EL (cell line): ENCODE measurements at places on chromosomes 13 and 19.

DNA sequence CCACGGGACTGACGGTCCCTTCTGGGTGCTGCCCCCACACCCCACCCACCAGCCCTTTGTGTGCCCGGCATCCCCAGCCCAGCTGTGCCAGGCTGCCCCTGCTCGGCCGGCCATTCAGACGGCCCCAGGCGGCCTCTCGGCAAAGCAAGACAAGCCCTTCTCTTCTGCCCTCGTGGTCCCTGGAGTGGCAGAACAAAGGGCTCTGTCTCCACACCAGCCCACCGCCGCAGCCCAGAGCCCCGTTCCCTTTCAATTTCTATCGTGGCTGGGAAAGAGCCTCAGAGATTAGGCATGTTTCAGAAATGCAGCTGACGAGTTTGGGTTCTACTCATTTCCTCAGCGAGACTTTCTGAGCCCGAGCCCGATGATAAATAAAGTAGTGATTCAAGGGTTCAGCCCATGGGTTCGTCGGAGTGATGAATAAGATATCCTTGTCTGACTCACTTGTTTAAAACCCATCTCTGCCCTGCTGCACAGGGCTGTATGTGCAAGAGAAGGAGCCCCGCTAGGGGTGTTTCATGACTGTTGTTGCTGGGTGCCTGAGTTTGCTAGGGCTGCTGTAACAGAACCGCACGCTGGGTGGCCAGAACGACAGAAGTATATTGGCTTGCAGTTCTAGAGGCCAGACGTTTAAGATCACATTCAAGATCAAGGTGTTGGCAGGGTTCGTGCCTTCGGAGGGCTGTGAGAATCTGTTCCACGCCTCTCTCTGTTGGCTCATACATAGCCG lies 4.3 kb downstream of the MYO9B start:
- peak; percentile 99 for DNase-seq

DNA sequence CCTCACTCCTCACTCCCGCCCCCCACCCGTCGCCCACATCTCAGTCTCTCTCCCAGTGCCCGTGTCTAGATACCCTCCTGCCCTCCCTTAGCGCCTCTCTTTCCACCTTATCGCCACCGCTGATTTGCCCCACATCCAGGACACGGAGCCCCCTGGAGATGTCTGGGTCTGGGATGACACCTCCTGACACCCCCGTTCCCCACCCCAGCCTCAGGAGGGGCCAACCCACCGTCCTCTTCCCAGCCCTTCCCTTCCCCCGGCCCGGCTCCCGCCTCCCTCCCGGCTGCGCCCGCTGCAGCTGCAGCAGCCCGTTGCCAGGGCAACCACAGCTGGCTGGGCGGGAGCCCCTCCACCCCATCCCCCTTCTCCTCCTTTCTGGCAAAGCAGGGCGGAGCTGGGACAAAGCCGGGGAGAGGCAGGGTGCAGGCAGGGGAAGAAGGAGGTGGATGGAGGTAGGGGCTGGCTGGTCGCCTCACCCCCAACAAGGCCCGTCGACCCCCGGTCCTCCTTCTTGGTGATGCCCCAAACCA lies 13.5 kb downstream of the DPF1 start:
- no peak for DNase-seq

- no peak for DNase-seq
Observed at GRCh38 chr19:23855676-23856075, 59.0 kb upstream of the ZNF726 start.

DNA sequence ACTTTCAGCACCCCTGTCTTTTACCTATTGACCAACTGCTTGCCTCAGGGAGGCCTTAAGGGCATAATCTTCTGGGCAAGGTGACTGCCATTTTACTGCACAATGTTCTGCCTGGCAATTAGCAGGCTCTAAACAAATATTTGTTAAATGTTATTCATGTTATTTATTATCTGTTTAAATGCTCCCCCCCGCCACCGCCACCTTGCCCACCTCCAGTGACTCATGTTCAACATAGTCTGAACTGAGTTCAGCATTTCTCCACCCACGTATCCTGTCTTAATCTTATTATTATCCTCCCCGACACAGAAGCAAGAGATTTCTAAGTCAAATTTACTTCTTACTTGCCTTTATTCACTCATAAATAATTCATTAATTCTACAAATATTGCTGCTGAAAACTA lies 144.8 kb downstream of the LIG4 start:
- DNase-seq, result no peak

DNA sequence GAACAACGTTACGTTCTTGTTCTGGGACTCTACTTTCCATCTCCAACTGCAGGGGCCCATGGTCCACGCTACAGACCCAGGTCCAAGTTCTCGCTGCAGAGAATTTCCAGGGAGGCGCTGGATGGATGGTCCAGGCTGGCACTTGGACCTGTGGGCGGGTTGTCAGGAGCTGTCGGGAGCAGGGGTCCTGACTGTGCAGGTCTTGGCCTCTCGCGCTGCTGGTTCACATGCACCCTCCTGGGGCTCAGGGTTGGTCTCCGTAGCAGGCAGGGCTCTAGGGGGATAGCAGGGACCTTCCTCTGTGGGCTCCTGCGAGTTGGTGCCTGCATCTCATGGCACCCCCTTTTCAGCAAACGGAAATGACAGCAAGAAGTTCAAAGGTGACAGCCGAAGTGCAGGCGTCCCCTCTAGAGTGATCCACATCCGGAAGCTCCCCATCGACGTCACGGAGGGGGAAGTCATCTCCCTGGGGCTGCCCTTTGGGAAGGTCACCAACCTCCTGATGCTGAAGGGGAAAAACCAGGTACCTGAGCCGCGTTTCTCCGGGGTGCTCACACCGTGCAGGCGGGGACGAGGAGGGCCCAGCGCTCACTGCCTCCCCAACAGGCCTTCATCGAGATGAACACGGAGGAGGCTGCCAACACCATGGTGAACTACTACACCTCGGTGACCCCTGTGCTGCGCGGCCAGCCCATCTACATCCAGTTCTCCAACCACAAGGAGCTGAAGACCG lies 6.6 kb downstream of the PTBP1 start:
- DNase-seq, result no peak

DNA sequence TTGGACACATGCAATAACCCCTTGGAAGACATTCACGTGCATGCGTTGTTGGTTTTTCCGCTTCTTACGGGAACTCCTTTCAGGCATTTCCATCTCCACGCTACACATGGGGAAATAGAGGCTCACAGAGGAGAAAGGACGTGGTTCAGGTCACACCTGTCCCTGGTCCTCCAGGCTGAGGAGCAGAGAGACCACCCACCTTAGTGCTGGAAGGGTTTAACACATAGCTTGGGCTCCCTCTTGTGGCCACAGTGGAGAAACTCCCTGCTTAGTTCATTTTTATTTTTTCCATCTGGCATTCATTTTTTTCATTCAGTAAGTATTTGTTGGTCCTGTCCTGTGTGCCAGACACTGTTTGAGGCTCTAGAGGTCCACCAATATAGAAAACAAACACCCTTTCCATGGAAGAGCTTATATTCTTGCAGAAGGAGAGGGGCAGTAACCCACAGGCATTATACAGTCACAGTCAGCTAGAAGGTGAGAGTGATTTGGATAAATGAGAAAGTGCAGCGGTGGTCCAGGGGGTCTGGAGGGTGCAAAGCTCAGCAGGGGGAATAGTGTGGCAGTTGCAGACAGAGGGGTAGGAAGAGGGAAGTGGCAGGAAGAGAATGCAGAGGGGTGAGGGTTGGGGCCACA lies 24.2 kb upstream of the TTYH1 start:
- DNase-seq, result peak; percentile 47

- no peak for DNase-seq
Observed at GRCh38 chr19:10113964-10114650, 2.6 kb downstream of the P2RY11 start.

- no peak for DNase-seq
Observed at GRCh38 chr19:39405958-39406655, 540 bp upstream of the ZFP36 start.

DNA sequence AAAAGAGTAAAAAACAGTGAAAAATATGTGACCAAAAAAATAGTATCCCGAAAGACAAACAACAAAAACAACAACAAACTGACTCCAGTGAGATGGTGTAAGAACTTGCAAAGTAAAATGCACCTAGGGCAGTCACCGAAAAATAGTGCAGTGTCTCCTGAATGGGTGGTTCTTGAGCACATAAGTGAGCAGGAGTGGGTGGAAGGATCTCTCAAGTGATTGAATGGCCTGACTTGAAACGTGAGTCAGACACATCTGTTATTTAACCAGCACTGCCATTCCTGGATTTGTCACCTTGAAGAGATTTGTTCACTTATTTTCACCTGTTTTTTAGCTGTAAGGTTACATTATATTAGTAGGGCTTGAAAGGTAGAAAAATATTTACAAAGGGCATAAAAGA lies 3.5 kb downstream of the ZNF738 start:
- no peak for DNase-seq

DNA sequence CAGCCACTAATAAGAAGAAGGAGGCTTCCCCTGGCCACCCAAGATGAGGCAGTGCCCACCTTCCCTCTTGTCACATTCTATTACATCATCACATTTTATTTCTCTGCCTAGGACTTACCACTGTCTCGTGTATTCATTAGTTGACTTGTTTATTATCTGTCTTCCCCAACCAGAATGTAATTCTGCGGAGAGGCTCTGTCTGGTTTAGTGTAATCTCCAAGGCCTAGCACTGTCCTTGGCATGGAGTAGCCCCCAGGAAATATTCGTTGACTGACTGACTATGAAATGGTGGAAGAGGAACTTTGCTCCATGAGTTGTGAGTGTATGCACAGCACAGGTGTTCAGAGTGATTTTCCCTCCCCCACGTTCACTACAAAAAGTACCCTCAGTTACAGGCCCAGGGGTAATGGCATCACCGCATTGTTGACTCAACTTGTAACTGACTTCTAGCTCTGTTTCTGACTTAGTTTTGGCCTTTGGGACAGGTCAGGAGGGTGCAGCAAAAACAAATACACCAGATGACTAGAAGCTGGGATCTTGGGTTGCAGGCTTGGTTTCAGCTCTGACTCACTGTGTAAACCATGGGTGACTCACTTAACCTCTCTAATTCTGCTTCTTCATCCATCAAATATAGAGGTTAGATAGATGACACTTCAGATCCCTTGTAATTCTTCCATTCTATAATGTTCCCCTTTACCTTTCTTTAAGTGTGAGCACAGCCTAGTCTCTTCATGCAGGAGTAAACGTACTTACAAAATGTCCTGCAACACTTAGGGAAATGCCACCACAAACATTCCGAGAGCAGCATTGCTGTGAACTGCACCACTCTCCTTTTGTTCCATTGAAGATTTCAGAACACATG lies 229.7 kb downstream of the KCNRG start:
- peak; percentile 91 for DNase-seq

- peak; percentile 46 for DNase-seq
Observed at GRCh38 chr19:17075864-17076542, 426 bp downstream of the MYO9B start.

DNA sequence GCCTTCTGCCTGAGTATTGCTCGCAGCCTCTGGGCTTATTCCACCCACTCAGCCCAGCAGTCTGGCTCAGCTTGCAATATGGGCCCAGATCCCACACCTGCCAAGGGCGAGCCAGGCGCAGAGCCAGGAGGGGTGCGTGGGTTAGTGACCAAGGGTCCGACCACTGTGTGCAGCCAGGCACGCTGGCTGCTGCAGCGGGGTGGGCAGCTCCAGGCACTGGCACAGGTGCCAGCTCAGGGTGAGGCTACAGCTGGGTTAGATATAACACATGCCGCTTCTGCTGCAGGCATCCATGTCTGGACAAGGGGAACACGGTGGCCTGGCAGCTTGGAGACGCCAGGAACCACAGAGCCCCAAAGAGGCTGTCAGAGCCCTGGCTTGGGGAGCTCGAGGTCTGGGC lies 12.6 kb upstream of the URAD start:
- DNase-seq, result no peak

DNA sequence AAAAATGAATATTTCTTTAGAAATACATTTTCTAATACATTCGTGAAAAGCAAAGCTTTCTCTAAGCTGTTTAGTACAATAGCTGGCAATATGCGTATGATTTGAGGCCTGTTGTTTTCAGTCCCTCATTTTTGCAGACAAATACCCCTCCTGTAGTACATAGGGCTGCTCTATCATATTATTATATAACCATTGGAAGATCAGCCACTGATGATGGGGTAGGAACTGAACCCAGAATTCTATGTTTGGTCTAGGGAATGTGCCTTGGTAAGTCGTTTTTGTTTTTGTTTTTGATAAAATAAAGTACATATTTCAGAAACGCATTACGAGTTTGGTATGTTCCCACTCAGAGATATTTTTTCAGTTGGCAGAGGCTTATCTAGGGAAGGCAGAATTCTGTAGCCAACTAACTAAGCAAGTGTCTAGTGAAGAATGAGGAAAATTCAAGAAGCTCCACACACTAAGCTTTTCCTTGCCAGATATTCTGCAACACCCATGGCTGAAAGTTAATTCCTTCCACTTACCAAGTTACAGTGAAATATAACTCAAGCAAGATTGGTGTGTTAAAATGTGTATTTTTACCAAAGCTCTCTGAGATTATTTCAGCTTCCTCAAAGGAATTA lies 656.9 kb upstream of the MIR17HG start:
- DNase-seq, result no peak

GRCh38 chr19:28258829-28259228 lies 954.1 kb downstream of the UQCRFS1 start:
- DNase-seq, result no peak

DNA sequence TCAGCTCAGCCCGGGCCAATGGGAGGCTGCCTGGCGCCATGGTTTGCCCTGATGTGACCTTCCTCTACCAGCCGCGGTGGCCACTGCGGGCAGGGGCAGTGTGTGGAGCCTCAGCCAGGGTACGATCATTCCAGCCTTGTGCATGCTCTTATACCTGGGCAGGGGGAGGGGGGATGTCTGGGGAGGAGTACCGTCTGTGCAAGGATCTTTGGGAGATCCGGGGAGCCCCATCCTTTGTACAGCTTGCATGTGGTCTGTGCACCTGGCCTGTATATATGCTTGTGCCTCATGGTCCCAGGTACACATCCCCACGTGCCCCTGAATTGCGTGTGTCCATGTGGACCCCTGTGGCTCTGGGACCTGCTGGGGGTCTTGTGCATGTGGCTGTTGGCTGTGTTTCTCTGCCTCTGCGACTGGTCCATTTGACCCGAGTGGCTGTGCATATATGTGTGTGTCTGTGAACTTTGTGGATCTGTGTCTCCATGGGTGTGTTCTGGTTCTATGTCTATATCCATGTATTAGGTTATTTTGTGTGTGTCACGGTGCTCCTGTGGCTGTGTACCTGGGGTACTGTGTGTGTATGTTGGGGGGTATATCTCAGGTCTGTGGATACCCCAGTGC lies 12.8 kb upstream of the NANOS3 start:
- no peak for DNase-seq

- DNase-seq, result no peak
Observed at GRCh38 chr13:97108530-97108900, 113.6 kb upstream of the MBNL2 start.

- no peak for DNase-seq
Observed at GRCh38 chr13:62706048-62706447, 1290.4 kb upstream of the PCDH20 start.
